ENCODE measurements at places on chromosomes 7 and 10.

DNA sequence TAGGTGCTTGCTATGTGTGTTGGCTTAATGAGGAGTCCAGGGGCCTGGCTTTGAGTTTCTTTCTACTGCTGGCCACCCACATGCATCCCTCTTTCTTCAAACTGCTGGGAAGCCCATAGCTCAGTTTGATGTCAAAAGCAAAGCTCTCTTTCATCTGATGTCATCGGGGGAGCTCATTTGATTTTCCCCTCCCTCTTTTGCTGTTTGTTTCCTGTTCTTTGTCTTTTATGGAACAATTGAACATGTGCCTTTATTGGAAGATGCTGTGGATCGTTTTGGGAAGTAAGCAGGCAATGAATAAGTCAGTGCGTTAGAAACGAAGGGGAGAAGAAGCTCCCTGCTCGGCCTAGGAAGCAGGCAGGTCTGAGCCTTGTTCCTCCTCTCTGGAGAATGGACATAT is 140.7 kb downstream of the GRK5 start:
- DNase-seq, result no peak

DNA sequence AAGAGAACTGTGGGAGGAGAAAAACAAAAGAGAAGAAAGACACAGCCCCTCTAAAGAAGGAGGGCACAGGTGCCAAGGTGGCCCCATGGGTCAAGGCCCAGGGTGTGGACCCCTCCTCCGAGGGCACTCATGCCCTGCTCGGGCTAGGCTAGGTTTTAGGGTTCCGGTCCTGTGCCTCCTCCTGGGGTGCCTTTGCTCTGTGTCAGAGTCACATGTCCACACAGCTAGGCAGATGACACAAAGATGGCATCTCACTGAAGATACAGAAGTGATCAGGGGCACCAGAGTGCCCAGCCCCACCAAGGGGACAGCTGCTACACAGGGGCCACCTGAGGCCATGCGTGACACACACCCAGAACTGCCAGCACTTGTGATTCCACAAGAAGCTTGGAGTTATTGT is 116.4 kb upstream of the PPIF start:
- no peak for DNase-seq

GRCh38 chr10:57979491-57979890 is 288.2 kb downstream of the IPMK start:
- DNase-seq, result no peak

DNA sequence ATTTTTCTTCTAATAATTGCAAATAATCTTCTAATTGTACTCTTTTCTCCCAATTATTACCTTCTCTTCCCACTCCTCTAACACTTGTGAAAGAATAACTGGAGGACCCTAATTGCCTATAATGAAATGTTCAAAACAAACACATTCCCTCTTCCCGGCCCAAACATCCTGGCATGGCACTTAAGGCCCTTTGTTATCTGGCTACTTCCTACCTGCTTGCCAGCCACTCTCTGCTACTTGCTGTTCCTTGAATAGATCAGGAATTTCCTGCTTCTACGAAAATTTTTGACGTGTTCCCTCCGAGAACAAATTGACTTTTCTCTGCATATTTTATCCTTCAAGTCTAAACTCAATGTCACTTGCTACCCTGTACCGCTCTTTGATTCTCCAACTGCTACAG is 56.1 kb upstream of the NOBOX start:
- no peak for DNase-seq

DNA sequence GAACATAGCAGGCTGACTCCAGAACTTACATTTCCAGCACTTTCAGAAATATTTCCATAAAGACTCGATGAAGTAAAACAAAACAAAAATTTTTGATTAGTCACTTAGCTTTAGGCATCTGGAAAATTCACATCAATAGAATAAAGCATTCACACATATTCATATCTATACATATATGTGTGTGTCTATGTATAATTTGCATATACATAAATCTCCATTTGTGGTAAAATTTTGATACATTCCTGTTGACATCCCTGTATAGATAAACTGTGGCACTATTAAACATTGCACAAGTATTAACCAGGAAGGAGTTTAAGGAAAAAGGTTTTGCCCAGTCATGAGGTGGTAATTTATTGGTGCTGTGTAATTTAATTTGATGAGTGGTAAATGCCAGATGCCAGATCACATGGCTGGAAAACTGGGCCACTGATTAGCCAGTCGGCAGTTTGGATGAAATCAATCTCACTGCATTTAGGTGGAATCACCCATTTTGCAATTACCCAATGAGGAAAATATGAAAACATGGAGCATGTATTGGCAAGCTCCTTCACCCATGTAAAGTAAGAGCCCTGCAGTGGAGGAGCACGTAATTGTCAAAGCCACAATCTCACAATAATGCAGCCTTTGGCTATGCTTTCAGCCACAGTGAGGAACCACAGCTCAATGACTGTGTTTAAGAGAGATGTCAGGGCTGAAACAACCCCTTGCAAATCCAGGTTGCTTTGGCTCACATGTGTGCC is 294.6 kb downstream of the RNLS start:
- no peak for DNase-seq

GRCh38 chr7:93117327-93117726 is 452 bp downstream of the SAMD9 start:
- no peak for DNase-seq

DNA sequence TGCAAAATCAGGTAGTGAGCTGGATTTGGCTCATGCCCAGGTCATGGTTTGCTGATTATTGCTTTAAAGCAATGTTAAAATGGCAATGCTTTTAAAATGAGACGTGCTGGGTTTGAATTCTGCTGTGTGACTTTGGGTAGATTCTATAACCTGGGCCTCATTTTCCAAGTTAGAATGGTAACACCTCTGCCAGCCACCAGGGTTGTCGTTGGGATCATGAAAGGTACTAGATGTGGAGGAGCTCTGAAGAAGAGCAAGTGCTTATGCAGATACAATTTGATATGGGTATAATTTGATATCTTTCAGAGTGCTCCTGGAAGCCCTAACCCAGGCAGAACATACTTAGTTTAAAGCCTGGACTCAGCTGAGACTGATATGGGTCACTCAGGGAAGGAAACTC is 60.0 kb downstream of the EVX1 start:
- no peak for DNase-seq

- no peak for DNase-seq
Measured at GRCh38 chr7:111290982-111291381, 200.1 kb downstream of the LRRN3 start.

- no peak for DNase-seq
Measured at GRCh38 chr10:74917481-74918077, 91.2 kb downstream of the KAT6B start.

GRCh38 chr10:104630731-104631130 is 10.4 kb upstream of the SORCS3 start:
- DNase-seq, result no peak

- no peak for DNase-seq
Measured at GRCh38 chr7:112802406-112802805, 12.2 kb upstream of the TMEM168 start.

GRCh38 chr7:17532861-17533404 is 234.5 kb downstream of the AHR start:
- no peak for DNase-seq

GRCh38 chr10:13705526-13706174 is 118.9 kb downstream of the PRPF18 start:
- no peak for DNase-seq

GRCh38 chr7:18390535-18390907 is 105.0 kb upstream of the HDAC9 start:
- DNase-seq, result no peak

GRCh38 chr7:137283153-137283552 is 60.4 kb downstream of the PTN start:
- DNase-seq, result no peak

DNA sequence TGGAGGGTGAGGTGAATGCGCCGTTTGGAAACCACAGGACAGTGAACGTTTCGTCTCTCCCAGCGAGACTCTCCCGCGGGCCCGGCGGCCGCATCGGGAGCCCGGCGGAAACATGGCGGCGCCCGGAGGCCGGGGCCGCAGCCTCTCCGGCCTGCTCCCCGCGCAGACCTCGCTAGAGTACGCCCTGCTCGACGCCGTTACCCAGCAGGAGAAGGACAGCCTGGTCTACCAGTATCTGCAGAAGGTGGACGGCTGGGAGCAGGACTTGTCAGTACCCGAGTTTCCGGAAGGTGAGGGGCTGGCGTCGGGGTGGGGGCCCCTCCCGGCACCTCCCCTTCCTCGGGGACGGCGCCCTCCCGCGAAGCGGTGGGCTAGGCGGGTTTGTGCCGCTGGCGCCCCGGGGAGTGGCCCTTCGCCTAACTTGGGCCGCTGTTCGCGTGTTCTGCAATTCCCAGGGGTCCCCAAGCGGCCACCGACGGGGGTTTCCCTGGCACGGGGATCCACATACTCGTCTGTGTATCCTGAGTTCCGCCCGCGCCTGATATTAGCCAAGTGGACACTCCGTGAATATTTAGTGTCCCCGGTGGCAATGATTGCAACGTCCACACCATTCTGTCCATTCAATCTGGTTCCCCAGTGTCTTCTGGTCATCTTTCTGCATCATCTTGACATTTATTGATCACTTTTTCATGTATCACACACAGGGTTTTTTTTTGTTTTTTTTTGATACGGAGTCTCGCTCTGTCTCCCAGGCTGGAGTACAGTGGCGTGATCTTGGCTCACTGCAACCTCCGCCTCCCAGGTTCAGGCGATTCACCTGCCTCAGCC is 514 bp downstream of the NHLRC2 start:
- DNase-seq, result no peak

GRCh38 chr7:19111474-19112273 is 5.8 kb downstream of the TWIST1 start:
- no peak for DNase-seq

GRCh38 chr10:109773288-109774120 is 149.8 kb downstream of the XPNPEP1 start:
- no peak for DNase-seq

GRCh38 chr10:122286867-122287266 is 15.8 kb downstream of the BTBD16 start:
- no peak for DNase-seq

DNA sequence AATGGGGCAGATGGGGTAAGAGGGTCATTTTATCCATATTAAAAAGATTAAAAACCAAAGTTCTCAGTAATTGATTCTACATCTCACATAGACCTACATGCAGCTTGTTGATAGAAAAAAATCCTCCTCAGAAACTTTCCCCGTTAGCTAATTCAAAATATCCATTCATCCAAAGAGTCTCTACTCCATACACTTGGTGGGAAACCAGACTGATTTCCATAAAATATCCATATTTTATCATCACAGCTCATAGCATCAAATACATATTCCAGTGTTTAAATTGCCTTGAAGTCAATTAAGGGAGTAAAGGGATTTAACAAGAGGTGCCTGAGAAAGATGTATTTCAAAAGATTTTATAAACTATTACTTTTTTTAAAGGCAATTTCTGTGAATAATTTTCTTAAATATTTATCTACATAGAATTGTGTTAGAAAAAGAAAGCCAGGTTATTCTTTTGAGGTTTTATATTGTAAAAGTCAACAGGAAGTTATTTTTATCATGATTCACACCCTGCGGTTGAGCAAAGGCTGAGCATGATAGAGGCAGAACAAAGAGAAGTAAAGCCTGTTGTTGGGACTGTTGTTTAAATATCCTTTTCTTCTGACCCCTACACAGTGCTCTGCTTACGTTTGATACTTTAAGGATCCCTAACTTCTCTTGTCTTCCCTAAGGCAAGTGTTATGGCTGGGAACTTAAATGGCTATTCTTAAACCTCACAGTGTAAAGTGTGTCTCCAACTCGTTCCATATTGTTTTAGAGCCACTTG is 266.7 kb downstream of the PRKG1 start:
- DNase-seq, result no peak

- no peak for DNase-seq
Measured at GRCh38 chr10:64275774-64276173, 754.6 kb downstream of the REEP3 start.

GRCh38 chr10:47255033-47255813 is 44.8 kb upstream of the GDF10 start:
- DNase-seq, result no peak

DNA sequence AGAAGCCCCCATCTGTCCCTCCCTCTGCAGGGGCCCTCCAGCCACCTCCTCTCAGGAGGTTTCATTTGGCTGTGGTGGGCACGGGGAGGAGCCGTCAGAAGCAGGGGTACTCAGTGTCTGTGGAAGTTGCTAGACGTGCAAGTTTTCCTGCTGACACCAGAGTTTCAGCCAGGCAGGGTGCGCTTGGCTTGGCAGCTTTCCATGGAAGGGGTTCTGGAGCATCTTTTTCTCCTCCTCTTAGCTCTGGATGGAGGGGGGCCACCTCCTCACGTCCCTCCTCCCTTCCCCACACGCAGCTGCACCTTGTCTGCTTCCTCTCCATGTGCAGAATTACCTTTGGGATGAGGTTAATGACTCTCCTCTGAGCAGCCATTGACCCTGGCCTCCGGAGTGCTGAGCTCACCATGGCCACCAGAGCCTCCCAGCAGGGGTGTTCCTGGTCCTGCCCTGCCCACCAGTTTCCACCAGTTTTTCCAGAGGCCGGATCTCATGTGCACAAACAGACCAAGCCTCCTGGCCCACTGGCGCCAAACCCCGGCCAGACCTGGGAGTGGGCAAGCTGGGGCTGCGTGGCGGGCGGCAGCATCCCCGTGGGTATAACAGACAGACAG is 579.8 kb upstream of the FOXK1 start:
- no peak for DNase-seq

DNA sequence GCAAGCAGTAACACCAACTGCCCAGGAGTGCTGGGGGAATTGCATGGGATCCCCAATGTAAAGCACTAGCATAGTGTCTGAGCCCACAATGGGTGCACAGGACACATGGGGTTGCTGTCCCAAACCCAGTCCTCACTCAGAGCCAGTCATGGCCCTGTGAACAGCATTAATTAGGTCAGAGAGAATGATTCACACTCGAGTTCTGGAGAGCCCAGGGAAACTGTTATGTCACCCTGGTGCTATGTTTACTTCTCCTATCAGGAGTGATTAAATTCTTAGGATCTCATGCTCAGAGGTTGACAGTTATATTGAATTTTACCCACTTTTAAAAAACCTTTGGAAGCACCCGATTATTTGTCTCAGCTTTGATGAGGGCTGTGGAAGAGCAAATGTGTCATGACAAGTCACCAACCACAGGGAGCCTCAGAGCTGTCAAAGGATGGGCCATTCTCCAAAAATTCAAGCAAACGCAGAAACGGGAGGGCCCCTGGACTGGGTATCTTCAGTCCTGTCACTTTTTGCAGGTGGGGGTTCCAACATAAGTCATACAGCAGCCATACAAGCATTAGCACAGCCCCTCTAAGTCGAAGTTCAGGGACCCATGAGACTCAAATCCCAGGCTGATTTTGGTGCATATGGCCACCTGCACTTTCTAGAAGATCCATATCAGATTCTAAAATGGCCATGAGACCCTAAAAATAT is 1.3 kb upstream of the RASSF4 start:
- DNase-seq, result no peak

DNA sequence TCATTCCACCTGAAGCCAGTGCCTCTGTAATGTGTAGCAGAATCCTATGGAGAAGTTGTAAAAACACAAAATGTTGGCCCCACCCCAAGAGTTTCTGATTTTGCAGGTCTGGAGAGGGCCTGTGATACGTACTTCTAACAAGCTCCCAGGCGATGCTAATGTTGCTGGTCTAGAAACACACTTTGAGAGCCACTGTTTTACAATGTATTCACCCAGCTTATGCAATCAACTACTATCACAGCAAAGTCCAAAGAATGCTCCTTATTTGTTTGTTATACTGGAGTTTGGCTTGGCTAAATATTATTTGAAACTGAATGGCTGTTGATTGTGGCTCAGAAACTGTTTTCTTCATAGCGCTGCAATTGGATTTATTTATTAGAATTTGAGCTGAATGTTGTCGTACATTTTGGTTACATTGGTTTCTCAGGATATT is 44.3 kb downstream of the DNAJB9 start:
- no peak for DNase-seq
